ENCODE measurements at places on chromosomes 2 and 18.

DNA sequence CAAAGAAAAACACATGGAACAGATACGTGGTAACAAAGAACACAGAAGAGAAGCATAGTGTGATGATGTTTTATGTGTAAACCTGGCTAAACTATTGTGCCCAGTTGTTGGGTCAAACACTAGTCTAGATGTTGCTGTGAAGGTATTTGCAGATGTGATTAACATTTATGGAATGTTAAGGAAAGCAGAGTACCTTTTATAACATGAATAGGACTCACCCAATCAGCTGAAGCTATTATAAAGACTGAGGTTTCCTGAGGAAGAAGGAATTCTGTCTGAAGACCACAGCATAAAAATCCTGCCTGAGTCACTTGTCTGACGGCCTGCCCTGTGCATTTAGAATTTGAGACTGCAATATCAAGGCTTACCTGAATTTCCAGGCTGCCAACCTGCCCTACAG is 253.1 kb downstream of the DYM start:
- no peak for DNase-seq

GRCh38 chr2:1872602-1873183 is 128.4 kb upstream of the PXDN start:
- DNase-seq: no peak

GRCh38 chr18:37383036-37383785 is 182.4 kb downstream of the CELF4 start:
- no peak for DNase-seq

- DNase-seq: no peak
Measured at GRCh38 chr2:12921321-12921720, 204.6 kb downstream of the TRIB2 start.

DNA sequence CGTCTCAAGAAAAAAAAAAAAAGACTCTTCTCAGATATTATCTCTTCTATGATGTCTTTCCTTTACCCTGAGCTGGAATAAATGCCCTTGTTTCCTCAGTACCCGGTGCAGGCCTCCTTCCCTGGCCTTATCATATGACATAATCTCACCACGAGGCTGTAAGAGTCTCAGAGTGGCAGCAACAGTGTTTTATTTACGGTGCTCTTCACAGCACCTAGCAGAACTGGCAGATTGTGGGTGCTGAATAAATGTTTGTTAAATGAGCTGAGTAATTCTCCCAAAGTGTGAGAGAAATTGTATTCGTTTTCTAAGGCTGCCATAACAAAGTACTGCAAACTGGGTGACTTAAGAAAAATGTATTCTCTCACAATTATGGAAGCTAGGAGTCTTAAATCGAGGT is 82.8 kb upstream of the CD28 start:
- DNase-seq: peak; percentile 23

DNA sequence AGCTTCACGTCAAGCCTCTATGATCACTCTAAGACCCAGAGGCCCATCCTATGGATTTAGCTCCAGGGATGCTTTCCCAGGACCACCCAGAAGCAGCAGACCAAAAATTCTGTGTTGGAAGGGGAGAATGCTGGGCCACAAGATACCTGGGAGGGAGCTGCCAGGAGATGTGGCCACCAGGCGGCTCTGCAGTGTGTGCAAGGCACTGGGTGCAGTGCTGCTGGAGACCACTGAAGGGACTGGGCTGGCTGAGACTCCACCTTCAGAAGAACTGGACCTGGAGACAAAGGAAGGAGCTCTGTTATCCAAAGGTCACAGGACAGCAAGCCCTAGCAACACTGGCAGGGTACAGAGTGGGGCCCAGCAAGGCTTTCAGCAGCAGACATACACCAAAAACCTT is 34.0 kb downstream of the KANSL3 start:
- DNase-seq: no peak

Measured in CD4-positive, alpha-beta T cell treated with Interleukin-6 at 100 ng/mL for 8 hours (primary cell).